ENCODE measurements at places on chromosomes 2 and 18.

- DNase-seq = no peak
These were observed 54.4 kb downstream of the AOX1 start for GRCh38 chr2:200640176-200640575.

DNA sequence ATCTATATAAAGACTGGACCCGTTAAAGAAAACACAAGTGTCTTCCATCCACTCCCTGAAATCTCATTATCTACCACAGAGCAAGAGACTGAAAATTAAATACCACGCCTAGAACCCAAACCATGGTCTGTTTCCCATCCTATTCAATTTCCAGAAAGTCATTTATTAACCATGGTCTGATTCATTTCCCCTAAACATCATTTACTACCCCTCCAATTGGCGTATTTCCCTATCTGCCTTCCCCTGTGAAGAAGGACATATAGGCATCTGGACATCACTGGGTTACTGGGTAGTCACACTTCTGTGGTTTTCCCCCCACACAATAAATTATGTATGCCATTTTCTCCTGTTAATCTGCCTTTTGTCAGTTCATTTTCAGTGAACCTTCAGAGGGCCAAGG lies 30.8 kb downstream of the CCDC93 start:
- no peak for DNase-seq

DNA sequence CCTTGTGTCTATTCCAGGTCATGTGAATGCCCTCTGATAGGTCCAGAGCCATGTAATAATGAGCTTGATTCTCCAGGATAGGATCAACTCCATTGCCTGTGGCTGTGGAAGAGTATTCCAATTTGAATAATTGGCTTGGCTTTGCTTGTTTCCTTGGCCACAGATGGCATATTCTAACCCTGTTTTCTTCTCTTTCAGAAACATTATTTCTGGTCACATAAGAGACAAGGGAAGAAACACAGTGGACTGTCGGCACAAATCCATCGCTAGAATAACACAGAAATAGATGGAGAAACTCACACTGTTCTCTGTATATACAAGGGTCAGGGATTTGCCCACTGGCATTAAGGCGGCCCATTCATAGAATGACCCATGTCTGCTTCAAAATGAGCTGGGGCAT lies 278.4 kb upstream of the CCDC68 start:
- DNase-seq = no peak

- DNase-seq = no peak
These were observed 25.7 kb downstream of the MEX3C start for GRCh38 chr18:51171625-51172259.

DNA sequence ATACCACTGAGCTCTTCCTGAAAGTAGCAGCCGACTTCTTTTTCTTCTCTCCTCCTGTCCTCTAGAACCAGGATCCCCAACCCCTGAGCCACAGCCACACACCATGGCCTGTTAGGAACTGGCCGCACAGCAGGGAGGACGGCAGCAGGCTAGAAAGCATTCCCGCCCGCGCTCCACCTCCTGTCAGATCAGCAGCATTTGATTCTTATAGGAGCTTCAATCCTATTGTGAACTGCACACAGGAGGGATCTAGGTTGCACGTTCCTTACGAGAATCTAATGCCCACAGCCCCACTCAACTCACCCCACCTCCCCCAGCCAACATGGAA lies 179.1 kb upstream of the SH3BP4 start:
- no peak for DNase-seq

- no peak for DNase-seq
These were observed 2.0 kb upstream of the OSR1 start for GRCh38 chr2:19360266-19360965.

DNA sequence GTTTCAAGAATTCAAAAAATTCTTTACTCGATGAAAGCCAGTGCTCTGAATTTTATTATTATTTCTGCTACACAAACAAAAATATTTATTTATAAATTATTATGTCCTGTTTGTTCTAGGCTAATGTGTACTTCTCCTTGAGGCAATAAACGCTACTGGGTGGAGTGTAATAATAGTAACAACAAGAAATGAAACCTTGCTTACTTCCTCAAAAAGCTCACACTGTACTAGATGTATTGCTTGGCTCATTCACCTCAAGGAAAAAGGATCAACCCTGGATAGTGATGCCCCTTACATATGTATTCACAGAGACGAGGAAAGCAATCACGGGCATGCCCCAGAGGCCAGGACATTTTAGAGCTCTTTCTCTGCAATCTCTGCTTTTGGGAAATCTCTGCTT lies 685.6 kb upstream of the NXPH2 start:
- DNase-seq = no peak

- DNase-seq = no peak
These were observed 72.3 kb upstream of the ITGA4 start for GRCh38 chr2:181384923-181385322.

GRCh38 chr2:62338111-62338510 lies 142.2 kb downstream of the B3GNT2 start:
- DNase-seq = no peak

DNA sequence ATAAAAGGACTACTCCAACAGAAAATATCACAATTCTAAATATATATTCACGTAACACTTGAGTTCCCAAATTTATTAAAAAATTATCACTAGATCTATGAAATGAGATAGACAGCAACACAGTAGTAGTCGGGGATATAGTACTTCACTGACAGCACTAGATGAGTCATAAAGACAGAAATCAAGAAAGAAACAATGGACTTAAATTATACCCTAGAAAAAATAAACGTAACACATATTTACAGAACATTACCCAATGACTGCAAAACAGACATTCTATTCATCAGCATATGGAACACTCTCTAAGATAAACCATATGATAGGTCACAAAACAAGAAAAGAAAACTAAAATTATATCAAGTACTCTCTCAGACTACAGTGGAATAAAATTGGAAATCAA lies 429.4 kb downstream of the MBD2 start:
- no peak for DNase-seq

GRCh38 chr2:209570194-209570593 lies 146.3 kb downstream of the MAP2 start:
- DNase-seq = no peak

- DNase-seq = no peak
These were observed 215.5 kb downstream of the CYP26B1 start for GRCh38 chr2:71932037-71932779.

- DNase-seq = no peak
These were observed 56.1 kb downstream of the DYNAP start for GRCh38 chr18:54647176-54647575.
